IPS DF 19.7 (cell line): ENCODE measurements at places on chromosomes 1 and 21.

- DNase-seq, result no peak
Observed at GRCh38 chr1:94552071-94552586, 10.6 kb upstream of the F3 start.

DNA sequence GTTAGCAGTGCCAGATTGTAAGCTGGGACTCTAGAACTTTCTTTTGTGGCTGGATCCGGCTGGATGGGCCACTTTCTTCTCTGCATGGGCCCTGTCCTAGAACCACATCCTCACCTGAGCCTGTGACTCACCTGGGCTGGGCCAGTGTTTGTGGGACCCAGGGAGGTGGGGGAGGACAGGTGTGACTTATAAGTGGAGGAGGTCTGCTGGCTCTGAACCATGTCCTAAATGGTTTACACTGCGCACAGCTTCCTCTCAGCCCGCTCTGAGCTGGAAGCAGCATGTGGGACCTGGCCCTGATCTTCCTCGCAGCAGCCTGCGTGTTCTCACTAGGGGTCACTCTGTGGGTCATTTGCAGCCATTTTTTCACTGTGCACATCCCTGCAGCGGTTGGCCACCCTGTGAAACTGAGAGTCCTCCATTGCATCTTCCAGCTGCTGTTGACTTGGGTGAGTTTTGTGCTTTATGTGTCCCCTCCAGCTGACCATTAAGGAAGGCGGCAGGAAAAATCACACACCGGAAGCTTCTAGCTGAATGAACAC lies at the start of gene AADACL3:
AADACL3 (plus strand) TSS at position 215 of the 542 bp plus-strand sequence; CDS start at position 282, 67 bp downstream.
- no peak for DNase-seq

DNA sequence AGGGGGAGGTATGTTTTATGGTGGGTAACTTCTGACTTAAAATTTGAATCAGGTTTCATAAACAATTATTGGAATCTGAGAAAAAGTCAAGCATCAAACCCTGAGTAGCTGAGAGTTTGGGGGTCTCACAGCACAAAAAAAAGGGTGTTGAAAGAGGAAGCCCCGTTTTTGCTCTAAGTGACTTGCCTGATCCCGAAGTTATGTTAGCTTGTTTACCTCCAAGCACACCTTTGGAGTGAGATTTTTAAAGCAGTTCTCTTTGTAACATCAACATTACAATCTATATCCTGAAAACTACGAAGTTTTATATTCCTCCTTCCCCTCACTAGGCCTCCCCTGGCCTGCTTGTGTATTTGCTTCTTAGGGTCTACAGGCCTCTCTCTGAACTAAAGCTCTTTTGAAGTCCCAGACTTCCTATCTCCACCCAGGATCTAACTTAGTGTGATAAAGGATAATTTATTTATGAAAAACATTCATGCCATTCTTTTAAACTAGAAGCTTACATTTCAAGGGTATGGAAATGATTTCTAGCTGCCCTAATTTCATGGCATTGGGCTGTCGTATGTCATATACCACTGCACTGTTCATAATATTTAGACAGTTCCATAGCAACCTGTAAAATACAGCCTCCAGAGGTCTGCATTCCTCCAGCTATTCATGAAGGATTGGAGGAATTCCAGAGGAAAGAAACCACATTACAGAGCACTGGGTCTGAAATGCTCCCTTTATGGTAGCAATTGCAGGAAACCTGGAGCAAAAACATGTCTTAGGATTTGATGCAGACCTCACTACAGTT lies 36.1 kb upstream of the RGS1 start:
- DNase-seq, result peak; percentile 28

DNA sequence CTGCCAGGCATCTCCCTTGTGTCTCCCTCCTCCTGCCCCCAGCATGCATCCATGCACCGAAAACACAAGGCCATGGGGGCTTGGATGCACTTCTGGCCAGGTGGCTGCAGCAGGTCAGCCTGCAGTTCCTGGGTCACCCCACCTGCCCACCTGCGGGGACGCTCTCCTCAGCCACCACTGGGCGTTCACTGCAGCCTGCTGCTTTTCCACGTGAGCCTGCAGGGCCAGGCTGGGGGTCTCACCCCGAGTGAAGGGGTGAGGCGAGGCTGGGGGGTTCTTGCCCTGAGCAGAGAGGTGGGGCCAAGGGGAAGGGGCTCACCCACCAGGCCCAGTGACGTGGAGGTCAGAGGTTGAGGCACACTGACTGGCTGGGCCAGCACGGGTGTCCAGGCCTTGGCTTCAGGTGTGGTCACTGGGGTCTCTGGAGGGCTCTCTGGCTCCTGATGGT lies 64.6 kb downstream of the WNT9A start:
- DNase-seq, result no peak

GRCh38 chr1:167542109-167543032 lies 11.2 kb downstream of the CREG1 start:
- no peak for DNase-seq

GRCh38 chr1:45348609-45348965 lies 8.3 kb upstream of the MUTYH start:
- DNase-seq, result no peak
